Astrocyte (in vitro differentiated cells and primary cell): ENCODE measurements at places on chromosomes 1 and 21. TPM values are rescaled to one million over a fixed set of nuclear protein-coding genes. Genes with fewer than 3 reads are reported as not detected.
A peak's percentile ranks its signal among the peaks of the same experiment; 100 is the strongest.

Gene ADARB1
- 18.4 and 25.8 TPM in 2 replicates for total RNA-seq

Gene HSPA6
- total RNA-seq, result 0.65 and 0.68 TPM in 2 replicates

Gene PPIAL4G
- total RNA-seq, result not detected in 2 replicates

Gene TCHHL1
- total RNA-seq, result not detected in 2 replicates

Gene RPF1
- total RNA-seq, result 26.3 and 30.1 TPM in 2 replicates

DNA sequence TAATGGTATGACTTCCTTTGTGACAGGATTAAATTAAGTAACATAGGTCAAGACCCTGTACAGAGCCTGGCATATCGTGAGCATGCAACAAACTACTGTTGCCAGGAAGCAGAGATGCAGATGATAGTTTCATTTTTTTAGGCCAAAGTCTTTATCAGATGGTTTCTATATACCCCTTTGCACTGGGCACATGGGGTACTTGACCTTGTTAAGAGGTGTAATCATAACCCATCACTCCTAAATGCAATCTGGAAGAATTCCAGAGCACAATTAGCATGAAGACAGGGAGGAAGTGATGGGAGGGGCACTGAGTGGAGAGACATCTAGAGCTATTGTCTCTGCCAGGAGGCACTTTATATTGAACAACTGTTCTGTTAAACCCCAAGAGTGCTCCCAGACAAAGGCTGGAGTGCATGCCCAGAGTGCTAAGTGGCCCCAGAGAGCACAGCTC, 22.1 kb downstream of the ZBTB17 start:
- DNase-seq, result no peak

DNA sequence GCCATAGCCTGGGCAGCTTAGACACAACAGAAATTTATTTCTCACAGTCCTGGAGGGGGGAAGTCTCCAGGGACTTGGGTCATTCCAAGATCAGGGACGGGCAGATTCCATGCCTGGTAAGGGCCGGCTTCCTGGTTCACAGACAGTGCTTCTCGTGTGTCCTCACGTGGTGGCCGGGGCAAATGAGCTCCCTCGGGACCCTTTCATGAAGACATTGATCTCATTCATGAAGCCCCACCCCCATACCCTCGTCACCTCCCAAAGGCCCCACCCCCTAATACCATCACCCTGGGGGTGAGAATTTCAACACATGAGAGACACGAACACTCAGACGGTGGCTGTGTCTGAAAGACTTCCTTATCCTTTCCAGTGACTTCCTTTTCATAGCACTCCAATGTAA, 51.5 kb downstream of the ACOT7 start:
- DNase-seq, result no peak

DNA sequence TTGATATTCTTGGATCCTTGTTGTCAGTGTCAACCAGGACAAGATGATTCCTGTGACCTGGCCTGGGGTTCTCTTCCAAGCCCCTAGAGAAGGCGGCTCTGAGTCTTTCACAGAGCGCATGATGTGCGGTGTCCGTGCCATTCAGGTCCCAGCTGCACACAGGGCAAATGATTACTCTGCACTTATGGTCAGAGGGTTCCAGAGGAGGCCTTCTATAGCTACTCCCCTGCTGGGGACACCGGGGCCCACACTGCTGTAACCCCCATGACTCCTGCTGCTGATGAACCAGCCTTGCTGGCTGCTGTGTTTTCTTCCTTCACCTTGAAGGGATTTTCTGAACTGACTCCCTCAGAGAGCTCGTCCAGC, 1.5 kb downstream of the PTGFRN start:
- DNase-seq, result no peak

- no peak for DNase-seq
Observed at GRCh38 chr1:245717611-245718010, 562.8 kb downstream of the KIF26B start.

GRCh38 chr1:97938285-97938642, 17.4 kb upstream of the DPYD start:
- DNase-seq, result no peak

GRCh38 chr1:158003406-158003800, 10.0 kb downstream of the KIRREL1 start:
- peak; percentile 59 for DNase-seq

- DNase-seq, result peak; percentile 79
Observed at GRCh38 chr1:207890136-207890738, 20.7 kb downstream of the CD34 start.

- no peak for DNase-seq
Observed at GRCh38 chr1:216168546-216168945, 254.7 kb downstream of the USH2A start.
